ENCODE measurements at places on chromosomes 2 and 18. TPM values are rescaled to one million over a fixed set of nuclear protein-coding genes. Genes with fewer than 3 reads are reported as not detected.

DNA sequence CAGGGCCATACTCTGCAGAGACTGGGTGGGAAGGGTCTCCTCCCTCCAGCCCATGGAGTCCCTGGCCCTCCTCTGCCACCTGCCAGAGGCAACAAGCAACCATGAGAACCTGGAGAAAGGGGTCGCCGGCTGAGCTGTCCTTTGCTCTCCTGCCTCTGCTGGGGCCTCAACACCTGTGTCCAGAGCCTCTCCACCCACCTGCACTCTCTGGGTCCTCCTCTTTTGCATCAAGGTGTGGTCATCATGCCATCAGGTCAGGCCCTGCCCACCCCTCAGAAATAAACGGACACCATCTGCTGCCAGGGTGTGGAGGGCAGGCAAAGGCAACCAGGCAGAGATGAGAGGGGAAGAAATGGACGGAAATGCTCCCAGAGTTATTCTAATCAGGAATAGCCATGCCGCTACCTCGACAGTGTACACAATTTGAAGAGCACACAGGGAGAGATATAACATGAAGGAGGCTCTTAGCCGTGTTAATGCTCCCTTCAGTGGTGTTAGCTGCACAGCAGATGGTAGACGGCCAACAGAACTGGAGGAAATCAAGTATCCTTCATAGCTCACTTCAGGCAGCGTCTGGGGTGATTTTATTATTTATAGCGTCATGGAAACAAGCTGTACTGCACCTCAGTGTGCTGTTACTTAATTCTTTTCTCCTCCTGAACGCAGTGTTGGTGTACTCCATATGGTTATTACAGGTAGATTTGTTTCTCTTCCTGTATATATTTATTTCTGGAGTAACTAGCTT is 247.9 kb downstream of the TSN start:
- no peak for DNase-seq

DNA sequence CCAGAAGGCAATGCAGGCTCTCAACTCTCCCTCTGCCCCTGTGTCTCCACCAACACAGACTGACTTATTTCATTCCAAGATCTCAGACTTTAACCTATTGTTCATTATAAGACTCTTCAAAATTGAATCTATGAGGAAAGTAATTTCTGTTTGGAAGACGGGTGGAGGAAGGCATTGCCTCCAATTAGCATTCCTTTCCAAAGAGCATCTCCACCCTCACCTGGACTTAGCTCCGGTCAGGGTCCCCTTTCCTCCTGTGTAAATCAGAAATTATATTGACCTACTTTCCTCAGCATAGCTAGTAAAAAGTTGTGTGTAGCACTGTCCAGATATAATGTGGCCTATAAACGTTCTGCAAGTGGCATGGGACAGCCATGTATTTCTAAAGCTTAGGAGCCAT is 230.4 kb upstream of the ACVR2A start:
- no peak for DNase-seq

DNA sequence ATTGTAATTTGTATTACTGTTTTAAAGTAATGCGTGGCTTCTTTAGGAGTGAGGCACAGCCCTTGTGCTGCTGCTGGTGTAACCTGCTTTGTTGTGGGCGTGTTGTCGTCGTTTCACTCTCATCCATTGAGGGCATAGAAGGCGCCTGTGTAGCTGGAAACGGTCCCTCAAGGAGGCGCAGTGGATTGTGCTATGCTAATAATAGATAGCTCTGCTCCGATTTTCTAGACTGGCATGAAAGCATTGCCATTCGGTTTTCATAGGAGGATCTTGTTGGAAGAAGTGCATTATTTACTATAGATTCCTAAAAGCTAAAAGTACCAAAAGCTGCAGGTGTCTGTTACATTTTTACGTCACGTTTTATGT is 17.9 kb downstream of the RAB12 start:
- no peak for DNase-seq

- DNase-seq, result no peak
Measured at GRCh38 chr2:127721311-127721977, 20.1 kb downstream of the SFT2D3 start.

DNA sequence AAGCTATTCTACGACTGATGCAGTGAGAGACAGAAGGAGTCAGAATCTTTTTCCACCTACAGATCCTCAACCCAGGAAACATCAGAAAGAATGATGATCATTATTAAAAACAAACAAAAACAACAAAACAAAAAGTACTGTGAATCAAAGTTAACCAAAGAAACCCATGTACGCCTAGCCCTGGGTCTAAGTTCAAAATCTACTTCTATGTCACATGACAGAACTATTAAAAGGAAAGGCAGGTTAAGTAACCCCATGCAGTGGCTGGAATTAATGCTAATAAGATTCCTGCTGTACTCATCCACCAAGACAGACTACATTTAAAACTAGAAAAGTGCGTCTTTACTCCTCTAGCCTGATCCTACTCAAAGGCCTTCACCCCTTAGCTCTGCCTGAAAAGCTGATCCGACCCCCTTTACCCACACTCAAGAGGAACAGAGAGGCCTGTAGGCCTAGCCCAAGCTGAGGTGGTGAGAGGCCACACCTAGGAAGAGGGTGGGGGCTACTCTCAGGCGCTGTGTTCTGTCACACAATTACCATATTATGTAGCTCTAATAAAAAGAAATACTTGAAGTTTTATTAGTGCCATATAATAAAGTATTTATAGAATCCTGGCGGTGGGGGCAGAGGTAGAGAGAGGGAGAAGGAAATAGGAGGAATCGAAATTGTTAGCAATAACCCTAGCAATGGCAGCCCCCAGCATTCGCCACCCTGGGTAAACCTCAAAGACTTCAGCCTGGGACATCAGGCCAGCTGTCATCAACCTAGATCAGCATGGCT is 37.1 kb downstream of the NHEJ1 start:
- DNase-seq, result no peak

- DNase-seq, result no peak
Measured at GRCh38 chr2:183718246-183718645, 594.0 kb downstream of the NUP35 start.

DNA sequence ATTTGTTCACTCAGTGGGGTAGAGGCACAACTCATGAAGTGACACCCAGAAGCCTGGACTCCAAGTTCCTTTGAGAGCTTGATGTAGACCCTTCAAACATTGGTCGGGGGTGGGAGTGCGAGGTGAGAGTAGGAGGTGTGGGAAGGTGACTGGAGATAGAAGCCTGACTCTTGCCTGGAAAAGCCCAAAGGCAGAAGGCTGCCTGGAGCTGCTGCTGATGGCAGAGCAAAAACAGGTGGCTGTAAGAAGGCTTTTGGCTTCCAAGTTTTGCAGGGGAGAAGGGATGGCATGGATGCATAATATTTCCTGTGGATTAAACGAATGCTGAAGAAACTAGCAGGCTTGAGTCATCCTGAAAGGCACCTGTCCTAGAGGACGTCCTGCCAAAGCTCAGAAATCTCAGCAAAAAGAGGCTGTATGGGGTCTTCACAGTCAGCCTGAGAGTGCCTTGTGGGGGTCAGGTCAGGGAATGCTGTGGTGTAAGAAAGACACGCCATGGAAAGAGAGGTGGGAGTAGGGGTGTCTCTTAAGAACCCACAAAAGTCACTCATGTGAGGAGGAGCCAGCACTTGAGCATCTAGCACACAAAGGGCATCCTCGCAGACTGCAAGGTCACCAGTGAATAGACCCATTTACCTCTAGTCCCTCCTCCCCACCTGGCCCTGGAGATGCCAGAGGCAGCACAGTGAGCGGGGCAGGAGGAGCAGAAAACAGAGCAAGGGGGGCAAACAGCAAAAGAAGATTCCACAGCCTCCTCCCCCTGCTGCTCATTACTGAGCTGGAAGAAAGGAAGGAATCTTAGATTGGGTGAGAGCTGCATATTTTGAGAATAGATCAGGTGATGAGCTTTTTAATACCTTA is 37.5 kb downstream of the FASTKD2 start:
- no peak for DNase-seq

DNA sequence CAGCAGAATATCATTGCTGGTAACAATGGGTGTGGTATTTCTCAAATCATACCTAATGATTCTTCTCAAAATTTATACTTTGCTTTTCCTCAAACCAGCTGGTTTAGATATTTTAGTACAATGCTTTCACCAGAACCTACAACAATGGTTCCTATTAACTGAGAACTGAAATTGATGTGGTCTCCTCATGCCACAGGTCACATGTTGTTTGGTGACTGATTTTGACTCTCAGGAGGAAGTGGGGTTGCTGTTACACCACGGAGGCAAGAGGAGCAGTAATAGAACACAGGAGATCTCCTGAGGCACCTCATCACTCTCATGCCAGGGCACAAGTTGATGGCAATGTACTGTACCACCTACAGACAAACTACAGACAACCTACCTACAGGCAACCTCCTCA is 3.0 kb upstream of the CEP68 start:
- DNase-seq, result no peak

- no peak for DNase-seq
Measured at GRCh38 chr18:40915724-40916123, 1039.3 kb upstream of the PIK3C3 start.

GRCh38 chr2:126796931-126797621 is 101.6 kb upstream of the TEX51 start:
- no peak for DNase-seq

SCLY gene
- 8.0 TPM for polyA plus RNA-seq

C2orf81 gene
- 2.2 TPM for polyA plus RNA-seq

TMEM247 gene
- not detected for polyA plus RNA-seq

RUFY4 gene
- 0.16 TPM for polyA plus RNA-seq

SLC23A3 gene
- polyA plus RNA-seq, result 1.3 TPM

TAF4B gene
- 2.4 TPM for polyA plus RNA-seq

ACOXL gene
- 0.11 TPM for polyA plus RNA-seq

Measured in forelimb muscle (tissue), 1 donor.